GDM1 (cell line): ENCODE measurements at places on chromosomes 7 and 10.

DNA sequence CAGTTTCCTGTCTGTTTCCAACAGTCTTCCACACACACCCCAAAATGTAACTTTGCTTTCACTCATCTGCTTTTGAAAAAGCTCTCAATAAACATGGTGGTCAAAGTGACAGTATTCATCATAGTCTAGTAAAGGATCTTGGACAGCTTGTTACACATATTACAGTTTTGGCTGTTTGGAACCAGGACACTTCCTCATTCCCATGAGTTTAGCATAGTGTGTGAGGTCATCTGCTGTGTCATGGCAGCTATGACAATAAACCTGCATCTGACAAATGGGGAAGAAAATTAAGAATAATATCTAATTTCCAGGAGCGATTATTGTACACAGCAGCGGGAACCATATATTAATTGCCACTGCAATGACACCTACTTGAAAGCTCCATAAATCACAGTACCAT, 184.3 kb upstream of the SLC26A5 start:
- no peak for DNase-seq

DNA sequence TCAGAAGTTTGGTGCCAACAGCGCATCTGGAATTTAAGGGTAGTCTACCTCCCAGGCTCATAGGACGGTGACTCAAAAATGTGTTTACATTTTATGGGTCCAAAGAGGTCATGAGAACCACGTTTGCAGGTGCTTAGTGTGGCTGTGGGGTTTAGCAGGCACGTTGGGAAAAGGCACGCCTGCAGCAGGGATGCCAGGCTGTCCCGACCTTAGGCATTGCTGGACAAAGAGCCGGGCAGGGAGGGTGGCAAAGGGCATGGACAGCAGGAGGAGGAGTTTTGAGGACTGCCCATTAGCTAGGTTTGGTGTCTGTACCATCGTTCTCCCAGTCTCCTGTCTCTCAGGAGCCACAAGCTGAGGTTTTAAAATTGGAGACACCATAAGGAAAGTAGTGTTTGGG, 104.4 kb downstream of the TRRAP start:
- DNase-seq: no peak

- DNase-seq: no peak
Observed at GRCh38 chr10:26085549-26085948, 131.0 kb upstream of the GAD2 start.

DNA sequence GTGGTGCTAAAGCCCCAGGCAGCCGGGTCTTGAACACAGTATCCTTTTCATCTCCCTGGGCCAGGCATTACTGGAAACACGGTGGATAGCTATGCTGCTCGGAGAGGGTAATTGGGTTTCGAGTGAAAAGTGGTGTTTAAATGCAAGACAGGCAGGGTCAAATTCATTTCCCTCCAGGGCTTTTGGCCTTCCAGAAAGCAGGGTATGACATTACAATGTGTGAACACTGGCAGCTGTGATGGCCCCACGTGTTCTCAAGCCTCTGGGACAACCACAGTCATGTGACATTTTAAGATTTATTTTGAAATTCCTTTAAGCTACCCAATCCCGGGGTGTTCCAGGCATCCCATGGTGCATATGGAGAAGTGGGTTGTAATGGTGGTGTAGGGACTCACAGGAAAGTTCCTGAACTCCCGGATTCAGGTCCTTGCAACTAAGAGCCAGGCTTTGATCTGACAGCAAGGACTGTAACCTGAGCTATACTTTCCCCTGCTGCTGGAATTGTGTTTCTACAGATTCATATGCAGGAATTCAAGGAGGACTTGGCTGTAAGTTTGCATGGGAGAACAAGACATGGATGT, 46.8 kb downstream of the INSYN2A start:
- DNase-seq: no peak

GRCh38 chr10:97574374-97575126, 2.0 kb downstream of the ANKRD2 start:
- DNase-seq: no peak

GRCh38 chr7:20980232-20980631, 193.5 kb upstream of the SP8 start:
- DNase-seq: no peak

DNA sequence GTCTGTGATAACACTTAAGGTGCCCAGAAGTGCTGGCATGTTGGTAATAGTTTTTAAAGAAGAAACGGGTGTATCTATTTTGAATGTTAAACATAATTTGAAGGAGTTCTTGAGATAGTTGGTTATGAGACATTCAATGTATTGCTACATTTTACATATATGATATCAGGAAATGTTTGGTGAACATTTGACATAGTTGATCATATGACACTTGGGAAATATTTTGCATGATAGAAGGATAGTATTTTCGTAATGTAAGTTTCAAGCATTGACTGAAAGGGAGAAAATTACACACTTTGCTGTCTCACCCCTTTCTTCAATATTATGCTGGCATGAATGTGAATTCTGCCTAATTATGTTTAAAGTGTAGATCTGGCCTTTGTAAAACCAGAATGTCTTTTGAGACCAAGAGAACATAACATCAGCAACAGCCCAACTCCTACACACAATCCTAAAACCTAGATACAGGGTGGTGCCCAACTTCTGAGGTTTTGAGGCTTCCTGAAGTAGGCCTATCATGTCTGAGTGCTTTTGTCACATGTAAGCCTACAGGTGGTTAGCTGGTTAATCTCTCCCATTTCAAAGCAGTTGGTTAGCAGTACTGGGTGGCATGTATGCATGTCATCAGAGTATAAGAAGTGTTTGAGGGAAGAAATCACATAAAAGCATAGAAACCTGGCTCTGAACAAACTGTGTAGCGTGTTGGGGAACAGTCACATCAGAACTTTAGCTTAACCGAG, 2.1 kb downstream of the ADD3 start:
- no peak for DNase-seq

DNA sequence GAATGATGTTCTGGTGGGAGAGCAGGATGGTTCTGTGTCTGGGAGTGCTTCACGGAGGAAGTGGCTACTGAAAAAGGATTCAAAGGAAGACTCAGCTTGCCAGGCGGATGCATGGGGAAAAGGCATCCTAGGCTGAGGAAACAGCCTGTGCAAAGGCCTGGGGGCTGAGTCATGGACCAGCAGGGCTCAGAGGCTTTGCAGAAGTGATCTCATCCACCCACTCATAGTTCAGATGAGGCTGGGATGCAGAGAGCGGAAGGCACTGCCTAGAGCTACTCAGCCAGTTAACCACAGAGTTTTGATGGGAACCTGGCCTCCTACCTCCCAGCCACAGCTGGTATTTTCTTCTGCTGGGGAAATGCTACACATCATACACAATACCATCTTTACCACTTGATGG, 15.8 kb upstream of the ADAMTS14 start:
- DNase-seq: no peak

- no peak for DNase-seq
Observed at GRCh38 chr10:60073781-60074656, 167.7 kb upstream of the CCDC6 start.

- DNase-seq: no peak
Observed at GRCh38 chr7:135745703-135746312, 2.8 kb downstream of the FAM180A start.

GRCh38 chr7:115864082-115864481, 166.5 kb downstream of the TFEC start:
- DNase-seq: no peak

DNA sequence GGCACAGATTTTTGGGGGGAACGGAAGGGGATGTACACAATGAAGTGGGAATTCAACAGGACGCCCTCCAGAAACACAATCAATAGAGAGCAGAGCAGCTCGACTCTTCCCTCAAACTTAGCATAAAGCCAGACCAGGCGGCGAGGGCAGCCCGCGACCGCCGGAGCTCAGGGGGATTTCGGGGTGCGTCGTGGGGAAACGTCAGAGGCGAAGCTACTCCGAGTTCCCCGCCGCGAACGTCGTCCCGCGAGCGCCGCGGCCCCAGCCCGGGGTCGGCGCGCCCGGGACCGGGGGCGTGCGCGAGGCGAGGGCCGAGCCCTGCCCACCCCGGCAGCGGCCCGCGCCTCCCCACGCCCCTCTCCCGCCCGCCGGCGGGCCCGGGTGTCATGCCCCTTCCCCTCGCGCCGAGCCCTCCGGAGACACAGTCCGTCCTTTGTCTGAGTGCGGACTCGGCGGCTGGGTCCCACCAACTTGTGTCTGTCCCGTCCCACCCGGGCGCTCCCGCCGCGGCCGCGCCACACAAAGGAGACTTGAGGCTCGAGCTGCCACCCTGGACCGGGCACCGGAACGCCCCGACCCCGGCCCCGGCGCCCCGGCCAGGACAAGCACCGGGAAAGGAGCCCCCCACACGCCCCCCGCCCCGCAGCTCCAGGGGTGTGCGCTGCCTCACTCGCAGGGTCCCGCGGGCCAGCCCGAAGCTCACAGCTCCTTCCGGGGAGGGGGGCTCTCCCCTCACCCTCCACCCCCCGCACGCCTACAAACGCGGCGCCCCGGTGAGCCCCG, 634 bp downstream of the EZH2 start:
- DNase-seq: no peak

DNA sequence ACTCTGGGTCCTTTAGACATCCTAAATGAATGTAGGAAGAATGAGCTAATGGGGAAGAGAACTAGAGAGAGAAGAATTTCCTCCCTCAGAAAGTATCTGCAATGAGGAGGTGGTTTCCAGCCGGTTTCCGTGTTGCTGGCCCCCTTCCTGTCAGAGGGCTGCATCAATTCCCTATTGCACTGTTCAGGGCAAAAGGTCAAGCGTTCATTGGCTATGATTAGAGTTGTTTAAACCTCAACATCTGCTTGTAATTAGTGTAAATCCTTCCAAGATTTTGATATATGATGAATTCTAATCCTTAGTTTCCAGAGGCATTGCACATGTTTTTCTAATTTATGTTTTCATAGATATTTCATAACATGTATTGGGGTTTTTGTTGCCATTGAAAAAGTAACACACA, 107.3 kb upstream of the SGCE start:
- DNase-seq: no peak

GRCh38 chr10:113515161-113515560, 37.7 kb upstream of the HABP2 start:
- DNase-seq: no peak

GRCh38 chr7:1269336-1269890, 36.7 kb downstream of the UNCX start:
- no peak for DNase-seq

GRCh38 chr10:50796693-50797092, 57.0 kb downstream of the ASAH2B start:
- DNase-seq: no peak
